SK-N-SH treated with all-trans-retinoic acid at 6 μM for 48 hours (cell line): ENCODE measurements at places on chromosomes 1 and 21.
A peak's percentile ranks its signal among the peaks of the same experiment; 100 is the strongest.

- no peak for ATAC-seq
Observed at GRCh38 chr1:106722466-106722865, 334.0 kb upstream of the PRMT6 start.

DNA sequence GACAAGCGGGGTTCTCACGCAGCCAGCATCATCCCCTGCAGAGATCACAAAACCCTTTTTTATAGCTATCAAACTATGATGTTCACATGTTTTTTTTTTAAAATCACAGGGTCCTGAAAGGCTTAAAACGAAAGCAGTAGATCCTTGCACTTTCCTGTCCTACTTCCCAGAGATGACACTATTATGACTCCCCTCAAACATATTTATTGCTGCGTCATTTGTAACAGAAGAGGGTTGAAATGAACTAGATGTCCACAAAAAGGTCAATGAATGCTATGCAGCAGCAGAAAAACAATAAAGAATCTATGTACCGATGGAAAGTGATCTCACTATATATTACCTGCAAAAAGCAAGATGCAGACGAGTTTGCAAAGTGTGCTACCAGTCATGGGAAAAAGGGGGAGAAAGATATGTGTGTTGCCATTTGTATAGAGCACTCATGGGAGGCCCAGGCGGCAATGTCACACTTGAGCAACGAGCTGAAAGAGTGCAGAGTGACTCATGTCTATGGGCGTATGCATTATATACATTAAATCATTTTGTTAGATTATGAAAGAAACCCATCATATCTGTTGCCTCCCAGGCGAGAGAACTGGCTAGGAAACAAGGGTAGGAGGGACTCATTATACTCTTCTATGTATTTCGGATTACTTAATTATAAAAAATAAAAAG lies 68.9 kb upstream of the PARP1 start:
- ATAC-seq: no peak

GRCh38 chr1:3668585-3669300 lies 16.4 kb downstream of the TP73 start:
- ATAC-seq: no peak; the same call in 2 of the 3 replicates

- ATAC-seq: no peak
Observed at GRCh38 chr1:55927702-55928290, 651.6 kb downstream of the PLPP3 start.

DNA sequence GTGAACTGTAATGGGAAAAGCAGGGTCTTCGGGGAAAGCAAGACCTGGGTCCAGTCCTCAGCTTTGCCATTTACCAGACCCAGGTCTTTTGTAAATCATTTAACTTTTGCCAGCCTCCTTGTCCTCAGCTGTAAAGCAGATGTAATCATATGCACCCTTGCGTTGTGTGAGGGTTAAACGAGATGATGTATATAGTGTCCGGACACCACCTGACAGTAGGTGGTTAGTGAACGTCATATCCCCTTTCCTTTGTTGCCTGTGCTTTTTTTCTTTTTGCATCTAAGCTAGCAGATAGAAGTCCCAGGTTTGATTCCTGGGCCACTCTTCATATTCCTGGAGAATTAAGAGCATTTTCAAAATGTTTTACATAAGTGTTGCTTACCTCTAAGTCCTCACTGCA lies 28.5 kb downstream of the IL12RB2 start:
- ATAC-seq: no peak

- ATAC-seq: peak; percentile 26
Observed at GRCh38 chr1:181099152-181100014, 10.9 kb downstream of the IER5 start.

- ATAC-seq: peak; percentile 27
Observed at GRCh38 chr1:53508991-53509666, 49.9 kb downstream of the DMRTB1 start.

- ATAC-seq: no peak
Observed at GRCh38 chr1:167879508-167879907, 34.4 kb downstream of the ADCY10 start.

DNA sequence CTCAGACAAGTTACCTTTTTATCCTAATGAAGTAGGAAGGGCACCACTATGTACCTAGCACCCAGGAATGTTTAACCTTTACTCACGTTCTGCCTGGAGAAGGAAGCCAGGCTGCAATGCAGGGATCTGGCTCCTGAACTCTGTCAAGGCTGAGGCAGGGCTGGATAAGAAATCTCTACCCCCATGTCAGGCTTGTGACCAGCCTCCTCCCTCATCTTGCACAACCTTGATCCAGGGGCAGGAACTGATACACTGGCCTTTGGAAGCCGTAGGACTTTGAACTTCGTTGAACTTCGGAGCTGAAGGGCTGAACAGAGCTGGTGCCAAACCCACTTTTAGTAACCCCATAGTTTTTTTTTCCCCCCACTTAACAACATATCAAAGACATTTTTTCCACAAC lies 8.0 kb upstream of the AKR1A1 start:
- ATAC-seq: no peak

GRCh38 chr1:182203191-182203875 lies 141.8 kb upstream of the ZNF648 start:
- ATAC-seq: no peak

- ATAC-seq: no peak
Observed at GRCh38 chr1:109714661-109715372, 2.8 kb downstream of the GSTM5 start.

DNA sequence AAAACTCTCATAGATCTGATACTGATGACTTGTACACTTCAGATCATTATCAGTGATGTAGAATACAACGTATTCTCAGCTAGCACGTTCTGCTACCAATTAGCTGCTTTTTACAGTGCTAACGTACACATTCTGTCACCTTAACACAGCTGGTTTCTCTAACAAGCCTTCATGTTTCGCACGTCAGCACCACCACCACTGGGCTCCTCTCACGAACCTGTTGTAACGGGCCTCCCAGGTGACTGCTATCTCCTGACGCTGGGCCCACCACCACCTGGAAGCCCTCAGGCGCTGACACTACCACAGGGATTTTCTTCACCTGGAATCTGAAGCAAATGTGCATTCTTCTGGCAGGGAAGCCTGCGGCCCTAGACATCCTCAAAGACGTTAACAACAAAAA lies 19.8 kb downstream of the TOMM20 start:
- no peak for ATAC-seq

GRCh38 chr1:22139066-22139594 lies 3.8 kb downstream of the WNT4 start:
- ATAC-seq: no peak

DNA sequence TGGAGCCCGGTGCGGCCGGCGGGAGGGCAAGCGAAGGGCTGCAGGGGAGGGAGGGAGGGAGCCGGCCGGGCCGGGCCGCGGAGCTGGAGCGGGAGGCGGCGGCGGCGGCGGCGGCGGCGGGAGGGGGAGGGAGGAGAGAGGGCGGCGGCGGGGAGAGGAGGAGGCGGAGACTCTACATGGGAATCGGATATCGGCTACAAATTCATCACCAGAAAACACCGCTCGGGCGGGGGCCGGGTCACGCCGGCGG lies at the start of gene AKT3:
AKT3 (minus strand) TSS at position 42 of the 250 bp plus-strand sequence. CDS start 7,073 bp downstream, outside the sequence.
- ATAC-seq: peak; percentile 60

DNA sequence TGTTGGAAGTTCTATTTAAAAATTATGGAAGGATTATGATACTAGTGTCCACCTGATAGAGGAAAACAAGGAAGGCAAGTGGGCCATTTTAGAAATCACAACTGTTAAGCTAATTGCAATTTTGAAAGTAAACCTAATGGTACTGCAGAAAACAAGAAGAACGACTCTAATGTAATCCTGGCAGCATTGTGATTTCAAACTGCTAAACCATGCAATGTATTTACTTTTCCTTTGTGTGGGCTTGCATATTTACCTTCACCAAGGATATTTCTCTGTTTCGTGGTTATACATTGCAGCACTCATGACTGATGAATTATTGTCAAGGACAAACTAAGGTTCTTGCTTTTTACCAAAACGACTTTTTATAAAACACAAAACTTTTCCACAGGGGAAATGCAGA lies 88.1 kb downstream of the TM2D1 start:
- ATAC-seq: no peak

- ATAC-seq: no peak
Observed at GRCh38 chr1:148383966-148384365, 99.1 kb downstream of the PPIAL4G start.

- ATAC-seq: no peak
Observed at GRCh38 chr21:18298228-18298627, 53.6 kb downstream of the CHODL start.

GRCh38 chr1:12161662-12162458 lies 4.9 kb upstream of the TNFRSF1B start:
- ATAC-seq: peak; percentile 88

DNA sequence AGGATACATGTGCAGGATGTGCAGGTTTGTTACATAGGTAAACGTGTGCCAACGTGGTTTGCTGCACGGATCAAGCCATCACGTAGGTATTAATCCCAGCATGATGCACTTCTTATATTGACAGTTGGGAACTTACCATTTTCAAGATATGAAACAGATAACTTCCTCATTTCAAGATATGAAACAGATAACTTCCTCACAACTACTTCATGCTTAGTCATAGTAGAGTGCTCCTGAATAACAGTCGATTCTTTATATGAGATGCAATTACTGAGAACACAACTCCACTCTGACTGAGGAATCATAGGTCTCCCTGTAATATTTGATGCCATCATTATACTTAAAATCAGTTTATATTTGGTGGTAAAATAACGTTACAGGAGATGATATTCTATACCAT lies 1124.3 kb downstream of the AMY1C start:
- ATAC-seq: no peak

GRCh38 chr1:48807554-48808260 lies 31.0 kb upstream of the BEND5 start:
- peak; percentile 31; the same call in 2 of the 3 replicates for ATAC-seq

DNA sequence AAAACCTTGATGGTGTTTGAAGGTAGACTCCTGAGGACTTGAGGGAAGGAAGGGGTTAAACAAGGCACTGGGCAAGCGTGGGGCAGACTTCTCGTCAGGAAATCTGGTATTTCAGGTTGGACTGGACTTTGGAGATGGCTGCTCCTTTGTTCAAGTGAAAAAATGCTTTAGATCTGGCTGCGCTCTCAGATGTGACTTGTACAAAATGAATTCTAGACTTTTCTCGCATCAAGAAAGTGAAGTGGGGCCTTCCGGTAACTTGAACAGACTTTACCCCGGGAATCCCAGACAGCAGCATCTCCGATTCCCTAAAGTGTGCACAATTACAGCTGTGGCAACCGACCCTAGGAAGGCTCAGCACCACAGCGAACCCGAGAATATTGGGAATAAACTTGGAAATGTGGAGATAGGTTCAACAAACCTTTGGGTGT lies 44.3 kb upstream of the ERRFI1 start:
- no peak for ATAC-seq

- no peak for ATAC-seq
Observed at GRCh38 chr1:907611-908451, 15.9 kb upstream of the SAMD11 start.

DNA sequence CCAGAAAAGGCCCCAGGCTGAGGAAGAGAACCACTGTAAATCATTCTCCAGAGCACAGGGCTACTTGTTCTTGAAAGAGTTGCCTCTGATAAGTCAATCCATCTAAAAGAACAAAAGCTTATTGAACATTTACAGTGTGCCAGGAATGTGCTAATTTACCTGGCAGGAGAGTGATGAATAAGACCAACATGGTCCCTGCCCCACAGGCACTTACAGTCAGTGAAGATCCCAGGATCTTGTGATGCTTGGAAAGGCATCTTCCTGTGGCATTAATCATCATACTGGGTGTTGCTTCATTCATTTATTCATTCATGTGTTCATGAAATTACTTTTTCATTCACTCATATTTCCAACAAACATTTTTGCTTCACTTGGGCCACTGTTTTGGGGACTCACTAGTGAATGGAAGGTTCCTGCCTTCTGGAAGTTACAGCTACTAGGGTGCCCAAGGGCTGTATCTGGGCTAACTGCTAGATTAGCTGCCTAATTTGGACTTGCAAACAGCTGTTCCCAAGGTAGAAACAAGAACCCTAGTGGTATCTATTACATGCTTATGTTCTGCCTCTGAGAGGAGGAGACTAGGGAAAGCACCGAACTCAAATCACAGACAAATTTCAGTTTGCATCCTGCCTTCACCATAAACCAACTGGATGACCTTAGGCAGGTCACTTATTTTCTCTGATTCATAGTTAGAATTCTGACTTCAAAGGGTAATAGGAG lies 133.5 kb downstream of the CLIC6 start:
- no peak for ATAC-seq

DNA sequence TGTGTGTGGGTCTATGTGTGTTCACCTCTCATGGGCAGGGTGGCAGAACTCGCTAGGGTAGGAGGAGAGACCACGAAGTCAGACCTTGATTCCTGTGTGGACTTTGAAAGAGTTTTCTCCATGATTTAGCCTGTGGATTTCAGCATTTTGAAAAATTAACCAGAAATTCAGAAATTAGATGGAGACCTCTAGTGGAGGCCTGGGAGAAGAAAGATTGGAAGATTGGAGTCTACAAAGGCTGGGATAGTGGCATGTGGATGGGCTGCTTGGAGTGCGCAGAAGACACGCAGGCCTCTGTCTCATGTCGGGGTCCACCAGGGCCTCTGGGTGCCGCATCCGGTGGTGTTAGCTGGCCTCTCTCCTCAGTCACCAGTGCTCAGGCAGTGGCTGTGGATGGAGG lies 18.9 kb upstream of the IGSF5 start:
- ATAC-seq: no peak; the same call in 2 of the 3 replicates

- peak; percentile 5 for ATAC-seq
Observed at GRCh38 chr1:230068952-230069684, 2.1 kb downstream of the GALNT2 start.

DNA sequence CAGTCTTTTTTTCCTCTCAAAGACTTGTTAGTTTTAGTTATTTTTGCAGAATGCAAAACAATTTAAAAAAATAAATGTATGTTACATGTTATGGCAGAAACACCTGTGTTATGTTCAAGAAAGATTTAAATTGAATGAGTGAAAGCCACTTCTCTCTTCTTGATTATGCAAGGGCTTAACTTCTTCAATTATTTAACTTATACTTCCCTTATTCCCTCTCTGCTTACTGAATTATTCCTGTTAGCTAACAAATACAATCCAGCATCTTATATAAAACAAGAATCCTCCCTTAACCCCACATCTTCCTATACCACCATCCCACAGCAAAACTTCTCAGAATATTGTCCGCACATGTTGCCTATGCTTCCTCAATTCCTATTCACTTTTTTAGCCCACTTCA lies 10.7 kb upstream of the FCER1A start:
- no peak for ATAC-seq

GRCh38 chr1:212542761-212543187 lies 65.8 kb upstream of the ATF3 start:
- ATAC-seq: no peak

GRCh38 chr1:77096496-77097255 lies 122.6 kb downstream of the PIGK start:
- ATAC-seq: no peak

- ATAC-seq: no peak
Observed at GRCh38 chr1:215084621-215085020, 2.1 kb downstream of the KCNK2 start.

- ATAC-seq: peak; percentile 8; the same call in 2 of the 3 replicates
Observed at GRCh38 chr21:17610911-17611310, 1.8 kb downstream of the BTG3 start.

GRCh38 chr21:38310646-38311485 lies 54.1 kb downstream of the KCNJ15 start:
- ATAC-seq: no peak

DNA sequence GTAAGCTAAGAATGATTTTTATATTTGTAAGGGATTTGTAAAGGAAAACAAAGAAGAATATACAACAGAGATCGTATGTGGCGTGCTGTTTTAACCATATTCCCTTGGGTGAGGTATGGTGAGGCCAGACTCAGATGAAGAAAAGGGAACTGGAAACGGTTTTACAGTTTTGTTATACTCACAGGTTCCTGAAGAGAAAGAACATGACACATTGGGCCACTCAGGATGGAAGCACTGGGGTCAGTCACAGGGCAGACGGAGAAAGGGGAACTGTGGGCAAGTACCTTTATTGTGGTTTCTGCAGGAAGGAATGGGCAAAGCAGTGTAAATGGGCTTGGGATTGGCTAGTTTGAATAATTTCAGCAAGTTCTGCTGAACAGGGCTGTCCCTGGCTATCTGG lies 177.4 kb downstream of the LBR start:
- no peak for ATAC-seq
